ENCODE measurements at places on chromosomes 2 and 18. TPM values are rescaled to one million over a fixed set of nuclear protein-coding genes. Genes with fewer than 3 reads are reported as not detected.

DNA sequence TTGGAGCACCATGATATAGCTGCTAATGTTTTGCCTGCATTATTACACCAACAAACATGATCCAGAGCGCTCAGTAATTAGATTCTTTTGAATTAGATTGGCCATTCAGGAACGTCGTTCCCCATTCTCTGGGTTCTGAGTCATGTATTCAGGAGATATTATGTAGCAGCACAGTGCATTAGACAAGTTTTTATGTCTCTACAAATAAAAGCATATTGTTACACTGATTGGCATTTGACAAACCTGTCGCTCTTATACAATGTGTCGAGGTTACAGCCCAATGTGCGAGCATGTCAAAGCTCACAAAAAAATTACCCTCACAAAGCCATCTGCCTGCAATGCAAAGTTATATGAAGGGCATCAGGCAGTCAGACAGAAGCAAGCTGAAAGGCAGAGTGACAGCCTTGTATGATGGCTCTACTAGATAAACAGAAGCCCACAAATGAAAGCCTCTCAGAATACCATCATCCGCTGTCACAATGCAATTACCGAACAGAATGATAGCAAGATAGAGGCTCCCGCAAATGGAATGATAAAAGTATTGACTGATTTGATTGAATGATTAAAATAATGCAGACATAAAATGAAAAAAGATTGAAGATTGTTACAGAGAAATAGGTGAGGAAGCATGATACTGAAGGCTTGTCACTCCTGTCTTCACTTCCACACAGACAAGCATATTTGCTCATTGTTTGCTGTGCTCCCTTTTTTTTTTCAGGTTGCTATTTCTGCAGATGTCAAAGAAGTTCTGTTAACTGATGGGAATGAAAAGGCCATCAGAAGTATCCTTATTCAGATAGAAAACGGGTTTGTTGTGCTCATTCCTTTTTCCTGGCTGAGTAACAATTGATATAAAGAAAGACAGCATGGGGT, 234.6 kb upstream of the SIX3 start:
- no peak for DNase-seq

GRCh38 chr2:129661935-129662334, 317.5 kb upstream of the RAB6C start:
- DNase-seq = no peak

DNA sequence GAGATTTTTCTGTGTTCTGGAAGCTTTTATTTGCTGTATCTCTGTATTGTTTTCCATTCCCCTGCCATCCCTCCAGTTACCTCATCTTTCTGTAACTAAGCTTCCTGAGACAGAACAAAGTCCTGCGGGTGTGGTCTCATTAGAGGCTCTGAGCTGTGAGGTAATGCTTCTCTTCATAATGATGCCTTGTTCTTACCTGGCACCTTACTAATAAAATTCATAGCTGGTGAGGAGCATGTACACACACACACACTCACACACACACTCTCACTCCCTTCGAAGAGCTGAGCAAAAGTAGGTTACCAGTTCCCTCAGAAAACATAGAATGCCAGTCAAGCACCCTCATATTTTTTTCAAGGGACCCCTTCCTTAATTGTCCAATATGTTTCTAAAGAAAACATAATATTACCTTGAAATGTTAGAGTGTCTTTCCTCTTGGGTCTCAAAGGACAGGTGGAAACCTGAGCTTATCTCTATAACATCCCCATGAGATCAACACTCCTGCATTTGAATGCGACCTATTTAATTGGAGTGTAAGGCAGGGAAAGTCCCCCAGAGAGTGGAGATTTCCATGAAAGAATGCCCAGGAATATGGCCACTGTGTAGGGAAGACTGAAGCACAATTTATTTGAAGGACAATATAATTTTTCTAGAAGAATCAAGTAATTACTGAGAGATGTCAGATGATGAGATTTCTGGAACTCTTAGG, 161.6 kb upstream of the NCK2 start:
- DNase-seq = no peak

GRCh38 chr2:216202626-216203250, 93.6 kb downstream of the XRCC5 start:
- no peak for DNase-seq

GRCh38 chr18:2515908-2516625, 55.2 kb downstream of the METTL4 start:
- DNase-seq = no peak

DNA sequence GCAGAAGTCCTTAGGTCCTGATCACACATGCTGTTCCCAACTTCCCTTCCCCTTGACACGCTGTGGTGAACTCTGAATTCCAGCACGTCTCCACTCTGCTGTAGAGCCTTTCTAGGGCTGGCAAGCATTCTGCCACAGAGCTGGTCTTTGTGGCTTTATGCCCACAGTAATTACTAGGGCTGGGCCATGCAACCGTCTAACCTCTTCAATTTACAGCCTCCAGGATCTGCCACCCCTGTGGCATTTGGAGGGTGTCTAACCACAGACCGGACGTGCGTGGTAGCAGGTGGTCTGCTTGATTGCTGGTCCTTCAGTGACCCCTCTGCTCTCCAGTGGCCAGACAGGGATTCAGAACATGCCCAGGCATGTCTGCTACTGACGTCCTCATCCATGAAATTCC, 43.1 kb upstream of the TGFA start:
- no peak for DNase-seq

- no peak for DNase-seq
Measured at GRCh38 chr2:69538872-69539548, 101.8 kb upstream of the NFU1 start.

GRCh38 chr2:227717687-227718567, at the start of gene SLC19A3:
Gene SLC19A3, minus strand, starts transcription at chr2:227718028. Its CDS starts 15,710 bp downstream, at chr2:227702318.
- peak; percentile 86 for DNase-seq

DNA sequence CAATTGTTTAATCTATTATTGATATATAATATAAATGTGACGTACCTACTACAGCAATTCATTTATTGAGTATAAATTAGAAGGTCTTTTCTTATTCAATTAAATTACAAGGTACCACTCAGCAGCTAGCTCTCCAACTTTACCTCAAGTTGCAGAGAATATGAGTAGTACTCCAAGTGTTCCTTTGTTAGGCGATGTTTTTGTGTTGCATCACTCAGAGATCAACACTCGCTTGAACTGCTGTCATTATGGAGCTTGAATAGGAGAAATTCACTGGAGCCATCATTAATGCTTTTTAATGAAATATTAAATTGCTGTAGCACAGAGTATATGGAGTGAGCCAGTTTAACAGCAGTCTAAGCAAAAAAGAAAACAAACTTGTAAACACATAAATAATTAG, 320.0 kb downstream of the FSIP2 start:
- no peak for DNase-seq

GRCh38 chr2:36670881-36671595, 25.5 kb upstream of the VIT start:
- DNase-seq = no peak

GRCh38 chr2:223363085-223363484, 239.1 kb downstream of the SCG2 start:
- DNase-seq = no peak

DNA sequence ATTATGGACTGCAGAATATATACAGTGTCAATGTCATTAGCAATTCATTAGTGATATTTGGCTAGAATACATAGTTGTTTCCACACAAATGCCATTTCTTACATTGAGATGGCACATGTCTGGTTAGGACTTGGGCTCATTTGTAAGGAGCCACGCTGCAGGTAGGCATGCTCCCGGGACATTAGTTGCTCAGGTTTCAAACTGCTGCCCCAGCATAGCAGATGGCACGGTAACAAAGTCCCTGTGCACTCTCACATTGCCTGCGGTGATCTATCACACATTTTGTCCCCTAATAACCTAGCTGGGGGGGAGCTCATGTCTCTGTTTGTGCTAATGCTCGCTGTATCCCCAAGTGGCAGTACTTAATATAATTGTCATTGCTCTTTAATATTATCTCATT, 185.1 kb downstream of the NEDD4L start:
- DNase-seq = no peak

DNA sequence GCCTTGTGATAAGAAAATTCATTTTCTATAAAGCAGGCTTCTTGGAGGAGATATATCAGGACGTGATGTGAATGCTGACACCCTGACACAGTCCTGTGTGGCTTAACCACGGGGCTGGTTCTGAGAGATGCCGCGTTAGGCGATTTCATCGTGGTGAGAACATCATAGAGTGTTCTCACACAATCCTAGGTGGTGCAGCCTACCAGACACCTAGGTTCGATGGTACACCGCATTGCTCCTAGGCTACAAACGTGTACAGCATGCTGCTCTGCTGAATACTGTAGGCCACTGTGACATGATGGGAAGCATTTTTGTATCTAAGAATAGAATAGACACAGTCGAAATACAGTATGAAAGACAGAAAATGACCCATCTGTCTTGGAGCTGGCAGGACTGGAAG, 82.5 kb downstream of the TNFRSF11A start:
- DNase-seq = no peak

DNA sequence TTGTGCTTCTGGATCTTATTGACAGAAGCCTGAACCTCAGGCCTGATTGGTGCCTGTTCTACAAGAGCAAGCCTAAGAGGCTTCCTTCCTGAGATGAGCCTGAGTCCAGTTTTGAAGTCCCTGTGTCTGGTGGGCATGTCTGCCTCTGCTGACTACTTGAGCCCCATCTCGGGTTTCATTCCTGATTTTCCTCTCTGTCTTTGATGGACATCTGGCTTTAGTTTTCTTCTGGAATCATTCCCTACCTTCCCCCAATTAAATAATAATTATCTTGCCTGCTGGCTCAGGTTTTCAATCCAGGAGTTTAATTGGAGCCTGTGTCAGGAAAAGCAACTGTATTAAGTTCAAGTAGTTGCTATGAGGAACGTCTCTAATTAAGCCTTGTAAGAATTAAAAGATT, 135.5 kb upstream of the MC4R start:
- DNase-seq = no peak

DNA sequence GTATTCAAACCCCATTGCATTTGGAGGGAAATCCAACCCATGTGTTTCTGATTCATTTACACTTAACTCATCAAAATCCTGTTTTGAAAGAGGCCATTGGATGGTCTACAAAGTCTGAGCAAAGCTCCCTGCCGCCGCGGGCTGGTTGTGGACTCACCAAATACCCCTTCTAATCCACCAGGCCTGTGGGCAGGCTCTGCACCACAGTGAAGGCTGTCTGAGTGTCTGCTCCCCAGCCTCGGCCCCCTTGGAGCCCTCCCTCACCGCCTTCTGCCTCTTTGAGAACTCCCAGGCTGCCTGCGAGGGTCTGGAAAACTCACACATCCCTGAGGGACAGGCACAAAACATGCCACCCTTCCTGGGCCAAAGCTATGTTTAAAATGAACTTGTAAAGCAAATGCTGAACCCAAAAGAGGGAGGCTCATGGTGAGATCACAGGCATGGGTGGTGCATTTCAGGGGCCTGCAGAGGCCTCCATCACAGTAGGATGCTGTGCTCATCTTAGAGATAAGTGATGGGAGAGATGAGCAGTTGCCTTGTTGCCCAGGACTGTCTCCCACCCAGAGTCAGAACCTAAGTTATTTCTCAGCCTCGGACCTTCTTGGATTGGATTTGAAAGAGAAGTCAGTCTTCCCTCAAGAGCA, 225.0 kb downstream of the CYP26B1 start:
- DNase-seq = no peak

DNA sequence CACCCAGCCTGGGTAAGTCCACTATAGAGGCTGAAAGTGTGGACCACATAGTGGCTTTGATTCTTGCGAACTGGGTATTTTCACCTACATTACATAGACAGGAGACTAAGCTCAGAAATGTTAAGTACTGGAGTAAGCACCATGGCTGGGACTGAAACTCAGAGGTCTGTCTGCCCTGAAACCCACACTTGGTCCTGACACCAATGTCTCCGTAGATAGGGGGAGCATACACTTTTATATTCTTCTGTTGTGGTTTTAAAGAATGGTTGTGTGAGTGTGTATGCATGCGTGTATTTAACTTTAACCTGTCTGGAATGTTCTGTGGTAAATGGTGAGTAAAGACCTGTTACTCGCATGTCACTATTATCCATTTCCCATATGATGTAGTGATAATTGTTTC, 10.3 kb upstream of the NPPC start:
- no peak for DNase-seq

DNA sequence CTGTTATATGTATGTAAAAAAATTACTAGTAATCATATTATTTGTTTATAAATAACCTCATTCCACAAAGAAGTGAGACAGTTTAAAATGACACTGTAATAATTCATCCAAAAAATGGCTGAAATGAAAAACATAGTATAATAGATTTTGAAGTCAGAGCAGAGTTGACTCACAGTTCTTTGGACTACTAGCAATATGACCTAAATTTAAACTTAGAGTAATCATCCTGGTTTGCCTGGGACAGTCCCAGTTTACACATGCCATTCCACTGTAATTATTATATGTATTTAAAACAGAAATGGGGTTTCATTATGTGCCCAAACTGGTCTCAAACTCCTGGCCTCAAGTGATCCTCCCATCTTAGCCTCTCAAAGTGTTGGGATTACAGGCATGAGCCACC, 48.3 kb downstream of the CCDC88A start:
- DNase-seq = no peak

DNA sequence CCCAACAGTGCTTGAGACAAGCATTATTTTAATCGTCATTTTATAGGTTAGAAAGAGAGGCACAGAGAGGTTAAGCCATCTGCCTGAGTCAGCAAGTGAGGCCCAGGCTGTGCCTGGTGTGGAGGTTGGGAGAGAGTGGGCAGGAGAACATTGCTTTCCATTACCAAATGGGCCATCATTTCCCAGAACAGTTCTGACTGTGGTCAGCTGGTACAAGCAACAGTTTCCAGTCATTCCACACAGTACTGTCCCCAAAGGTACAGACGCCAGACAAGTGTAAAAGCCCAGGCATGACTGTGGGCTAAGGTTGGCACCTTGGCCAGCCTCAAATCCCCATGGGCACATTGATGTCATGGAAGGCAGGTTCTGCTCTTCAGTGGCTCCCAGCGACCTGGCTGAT, 98.2 kb upstream of the LCLAT1 start:
- DNase-seq = no peak

DNA sequence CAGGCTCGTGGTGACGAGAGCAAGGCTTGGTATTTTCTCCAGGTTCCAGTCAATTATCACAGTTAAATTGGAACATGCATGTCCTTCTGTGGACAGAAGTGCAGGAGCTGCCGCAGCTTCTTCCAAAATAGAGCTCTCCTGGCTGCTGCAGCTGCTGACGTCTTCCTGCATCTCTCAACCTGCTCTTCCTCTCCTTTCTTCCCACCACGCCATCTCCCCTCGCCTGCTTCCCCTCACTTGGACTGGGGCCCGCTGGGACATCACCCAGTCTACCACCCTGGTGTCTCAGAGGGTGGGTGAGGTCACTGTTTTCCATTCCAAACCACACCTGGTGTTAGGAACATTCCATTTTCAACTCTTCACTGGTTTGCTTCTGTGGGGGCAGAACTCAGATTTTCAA, 41.4 kb downstream of the SPP2 start:
- DNase-seq = no peak

SPHKAP gene
- 100 TPM for total RNA-seq

CHRND gene
- total RNA-seq = not detected

IL18RAP gene
- total RNA-seq = 0.30 TPM

SULT1C4 gene
- total RNA-seq = 2.7 TPM

NEU2 gene
- not detected for total RNA-seq

ARHGEF4 gene
- total RNA-seq = 5.3 TPM

CDCA7 gene
- total RNA-seq = 0.96 TPM

Data from left ventricle myocardium inferior (tissue), 1 donor.